ENCODE measurements at places on chromosomes 13 and 19.
A peak's percentile ranks its signal among the peaks of the same experiment; 100 is the strongest.

DNA sequence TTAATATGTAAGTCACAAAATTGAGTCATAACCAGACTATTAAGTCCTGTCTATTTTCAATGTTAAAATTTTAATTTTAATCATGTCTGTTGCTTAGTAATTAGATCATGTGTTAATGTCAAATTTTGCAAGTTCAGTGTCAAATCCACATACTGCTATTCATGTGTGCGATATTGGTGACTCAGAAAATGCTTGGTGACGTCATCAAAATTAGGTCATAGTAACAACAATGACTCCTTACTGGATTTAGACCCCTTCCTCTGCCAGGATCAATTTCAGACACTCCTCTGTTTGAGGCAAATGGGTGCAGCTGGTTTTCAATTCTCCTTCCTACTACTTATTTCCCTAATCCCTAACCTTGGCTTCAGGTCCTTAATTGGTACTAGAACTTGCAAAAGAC, 1394.3 kb upstream of the SLC10A2 start:
- peak; percentile 50 for DNase-seq

DNA sequence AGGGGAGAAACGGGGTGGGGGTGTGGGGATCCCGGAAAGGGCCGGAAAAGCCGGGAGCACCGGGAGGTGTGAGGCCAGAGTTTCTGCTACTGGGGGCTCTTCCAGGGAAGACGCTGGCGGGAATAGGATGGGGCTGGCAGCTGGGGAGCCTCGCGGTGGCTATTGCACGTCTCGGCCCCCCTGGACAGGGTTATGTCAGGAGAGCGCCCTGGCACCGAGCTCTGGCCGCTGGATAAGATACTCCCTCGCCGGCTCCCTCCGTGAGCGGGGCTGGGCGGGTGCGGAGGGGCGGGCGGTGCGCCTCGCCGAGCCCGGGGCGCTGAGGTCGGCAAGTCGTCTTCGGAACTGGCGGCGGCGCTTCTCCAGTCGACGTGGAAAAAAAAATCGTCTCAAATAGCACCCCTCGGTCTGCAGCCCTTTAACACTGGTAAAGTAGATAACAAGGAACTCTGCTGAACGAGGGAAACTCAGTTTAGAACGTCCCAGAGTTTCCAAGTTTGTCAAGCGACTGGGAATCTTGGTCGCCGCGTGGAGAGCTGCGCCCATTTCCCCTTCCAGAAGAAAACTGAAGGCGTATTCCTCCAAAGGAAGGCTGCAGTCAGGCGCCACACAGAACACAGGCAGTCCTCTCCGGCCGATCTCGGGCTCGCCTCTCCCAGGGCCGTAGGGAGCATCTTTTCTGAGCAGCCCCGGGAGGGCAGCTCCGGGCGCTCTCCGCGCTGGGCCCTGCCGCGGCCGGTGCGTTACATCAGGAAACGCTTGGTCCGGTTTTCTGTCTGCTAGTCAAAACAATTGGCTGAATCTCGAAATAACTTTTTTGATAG, 115.1 kb downstream of the KCNRG start:
- peak; percentile 61 for DNase-seq

- no peak for DNase-seq
These were observed 9.9 kb downstream of the SLC6A16 start for GRCh38 chr19:49315111-49315510.

- DNase-seq = no peak
These were observed 17.1 kb downstream of the CLN5 start for GRCh38 chr13:77009011-77009410.

GRCh38 chr19:46068345-46069258, 27.8 kb upstream of the IGFL4 start:
- DNase-seq = peak; percentile 95

GRCh38 chr13:110914081-110914330, 863 bp downstream of the ANKRD10 start:
- no peak for DNase-seq
